ENCODE measurements at places on chromosomes 11 and 22.

DNA sequence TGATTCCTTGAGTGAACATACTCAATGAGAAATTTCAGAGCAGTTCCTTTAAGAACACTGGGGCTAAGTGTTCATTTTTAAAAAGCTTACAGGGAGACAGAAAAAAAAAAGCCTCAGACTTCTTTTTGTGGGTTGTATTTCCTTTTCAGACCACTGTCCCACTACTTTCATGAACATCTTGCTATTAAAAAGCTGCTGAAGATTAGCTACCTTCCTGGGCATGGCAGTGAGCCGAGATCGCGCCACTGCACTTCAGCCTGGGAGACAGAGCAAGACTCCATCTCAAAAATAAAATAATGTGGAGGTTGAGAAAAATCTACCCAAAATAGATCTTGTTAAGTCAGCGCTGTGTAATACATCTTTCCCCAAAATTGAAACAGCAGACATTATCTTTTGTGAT, 10.8 kb downstream of the TRAF6 start:
- no peak for DNase-seq

DNA sequence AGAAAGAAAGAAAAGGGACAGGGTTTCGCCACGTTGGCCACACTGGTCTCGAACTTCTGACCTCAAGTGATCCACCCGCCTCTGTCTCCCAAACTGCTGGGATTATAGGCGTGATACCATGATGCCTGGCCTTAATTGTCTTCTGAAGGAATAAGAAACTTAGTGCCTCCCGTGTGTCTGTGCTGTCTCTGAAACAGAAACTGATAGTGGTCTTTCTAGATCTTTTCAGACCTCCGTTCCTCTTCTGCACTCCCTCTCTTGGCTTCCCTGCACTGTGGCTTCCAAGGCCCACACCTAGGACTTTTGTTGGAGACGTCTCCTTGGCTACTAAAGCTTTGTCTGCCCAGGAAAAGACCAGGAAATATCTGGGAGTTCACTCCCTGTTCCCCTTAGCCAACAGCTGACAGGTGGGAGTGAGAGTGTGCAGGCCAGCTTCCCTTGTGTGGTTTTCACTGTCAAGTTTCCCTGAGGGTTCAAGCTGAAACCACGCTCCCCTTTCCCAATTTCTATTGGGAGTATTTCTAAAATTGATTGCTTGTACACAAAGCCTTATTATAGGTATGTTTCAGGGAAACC, 10.1 kb upstream of the HTR3B start:
- DNase-seq: no peak

- DNase-seq: no peak
These were observed 35.7 kb upstream of the NNMT start for GRCh38 chr11:114260483-114260882.

DNA sequence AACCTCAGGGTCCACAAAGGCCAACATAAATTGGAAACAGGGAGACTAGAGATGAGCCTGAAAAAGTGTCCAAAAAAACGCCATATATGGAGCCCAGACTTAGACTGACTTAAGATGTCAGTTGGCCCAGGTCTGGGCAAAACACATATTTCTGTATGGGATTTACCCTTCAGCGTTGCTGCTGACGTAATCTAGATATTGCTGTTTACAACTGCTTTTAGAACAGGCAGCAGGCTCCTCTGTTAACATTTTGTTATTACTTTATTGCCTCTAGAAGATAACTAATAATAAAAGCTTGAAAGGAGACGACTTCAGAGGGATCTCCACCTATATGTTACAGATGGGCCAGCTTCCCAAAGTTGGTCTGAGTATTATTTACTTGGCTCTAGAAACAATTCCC, 8.7 kb downstream of the ME3 start:
- no peak for DNase-seq

GRCh38 chr22:41828516-41828915, 4.4 kb upstream of the SREBF2 start:
- DNase-seq: no peak

GRCh38 chr11:27976262-27976661, 131.7 kb downstream of the KIF18A start:
- no peak for DNase-seq

DNA sequence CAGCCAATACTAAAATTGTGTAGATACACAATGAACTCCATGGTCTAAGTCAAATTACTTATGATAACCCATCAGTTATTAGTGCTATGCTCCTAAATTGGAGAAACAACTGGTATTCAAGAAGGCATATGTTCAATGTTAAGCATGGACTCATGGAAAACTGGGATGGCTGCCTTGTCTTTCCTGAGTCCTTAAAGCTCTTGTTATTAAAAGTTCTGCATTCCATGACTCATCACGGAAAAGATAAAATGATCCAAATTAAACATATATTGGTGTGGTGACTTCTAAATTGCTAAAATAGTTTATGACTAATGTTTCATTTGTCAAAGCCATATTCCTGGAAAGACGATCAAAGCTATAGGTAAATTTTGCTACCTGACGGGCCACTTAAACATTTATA, 9.4 kb upstream of the EI24 start:
- DNase-seq: no peak

- DNase-seq: no peak
These were observed 753.6 kb downstream of the JRKL start for GRCh38 chr11:97143463-97143862.

GRCh38 chr22:48210198-48210580, 1447.7 kb downstream of the TBC1D22A start:
- no peak for DNase-seq

DNA sequence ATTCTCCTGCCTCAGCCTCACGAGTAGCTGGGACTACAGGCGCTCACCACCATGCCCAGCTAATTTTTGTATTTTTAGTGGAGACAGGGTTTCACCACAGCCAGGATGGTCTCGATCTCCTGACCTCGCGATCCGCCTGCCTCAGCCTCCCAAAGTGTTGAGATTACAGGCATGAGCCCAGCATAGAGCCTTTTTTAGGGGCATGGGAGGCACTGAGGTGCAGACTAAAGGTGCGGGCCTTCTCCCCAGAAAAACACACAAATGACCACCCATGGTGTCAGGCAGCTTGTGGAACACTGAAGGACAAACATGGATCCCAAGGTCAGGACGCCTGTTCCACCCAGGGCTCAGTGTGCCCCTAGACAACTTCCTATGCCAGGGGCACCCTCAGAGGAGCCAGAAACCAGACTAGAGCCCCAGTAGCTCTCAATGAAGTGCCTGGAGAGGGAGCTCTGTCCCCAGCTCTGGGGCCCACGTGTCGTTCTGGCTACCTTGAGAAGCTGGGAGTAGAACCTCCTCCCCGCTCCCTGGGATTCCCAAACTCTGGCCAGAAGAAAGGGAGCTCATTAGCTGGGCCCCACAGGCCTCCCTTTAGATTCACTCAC, 21.2 kb upstream of the CD5 start:
- no peak for DNase-seq

GRCh38 chr11:115159207-115159606, 345.0 kb downstream of the CADM1 start:
- no peak for DNase-seq

DNA sequence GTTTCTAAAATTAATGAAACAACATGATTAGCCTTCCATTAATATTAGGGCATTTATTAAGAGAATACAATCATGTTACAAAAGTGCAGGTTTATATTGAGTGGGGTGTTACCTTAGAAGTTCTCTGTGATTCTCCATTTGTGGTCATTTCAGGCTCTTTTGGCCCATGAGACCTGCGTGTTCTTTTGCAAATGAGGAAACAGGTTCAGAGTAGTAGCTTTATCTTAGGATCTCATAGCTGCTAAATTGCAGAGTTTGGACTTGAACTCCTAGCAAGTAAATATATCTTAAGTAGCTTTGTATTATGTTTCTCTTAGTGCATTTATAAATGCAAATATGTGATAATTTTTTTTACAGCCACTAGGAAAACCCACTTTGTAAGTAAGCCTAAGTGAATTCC, 18.3 kb downstream of the FAR1 start:
- no peak for DNase-seq

DNA sequence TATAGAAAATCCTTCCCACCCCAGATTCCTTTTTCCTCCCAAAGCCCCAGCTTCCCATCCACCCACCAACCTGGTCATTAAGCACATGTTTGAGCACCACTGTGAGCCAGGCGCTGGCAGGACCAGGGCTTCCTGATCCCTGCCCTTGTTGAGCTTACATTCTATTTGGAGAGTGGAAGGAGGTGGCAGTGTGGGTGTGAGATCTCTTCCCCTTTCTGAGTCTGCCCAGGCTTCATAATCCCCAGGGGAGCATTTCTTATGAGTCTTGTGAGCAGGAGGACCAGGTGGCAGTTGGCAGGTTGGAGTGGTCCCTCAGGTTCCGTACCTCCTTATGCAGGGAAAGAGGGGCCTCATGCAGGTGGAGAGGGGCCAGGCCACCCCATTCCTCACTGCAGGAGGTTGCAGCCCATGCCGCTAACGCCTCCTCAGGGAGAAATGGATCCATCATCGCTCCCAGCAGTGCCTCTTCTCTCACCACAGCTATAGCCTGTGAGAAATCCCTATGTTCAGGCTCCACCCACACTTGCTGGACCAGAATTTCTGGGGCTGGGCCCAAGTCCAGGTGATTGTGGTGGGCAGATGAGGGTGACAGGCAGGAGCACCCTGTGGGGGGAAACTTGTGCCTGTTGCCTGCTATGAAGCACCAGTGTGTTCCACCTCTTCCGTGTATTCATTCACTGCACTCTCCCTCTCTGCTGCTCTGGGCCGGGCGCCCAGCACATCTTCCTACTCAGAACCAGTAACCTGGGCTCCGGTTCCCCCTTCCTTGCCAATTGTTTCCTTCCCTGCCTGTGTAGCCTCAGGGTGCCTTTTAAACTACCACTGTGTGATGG, 23.5 kb downstream of the UBE2L3 start:
- DNase-seq: no peak

DNA sequence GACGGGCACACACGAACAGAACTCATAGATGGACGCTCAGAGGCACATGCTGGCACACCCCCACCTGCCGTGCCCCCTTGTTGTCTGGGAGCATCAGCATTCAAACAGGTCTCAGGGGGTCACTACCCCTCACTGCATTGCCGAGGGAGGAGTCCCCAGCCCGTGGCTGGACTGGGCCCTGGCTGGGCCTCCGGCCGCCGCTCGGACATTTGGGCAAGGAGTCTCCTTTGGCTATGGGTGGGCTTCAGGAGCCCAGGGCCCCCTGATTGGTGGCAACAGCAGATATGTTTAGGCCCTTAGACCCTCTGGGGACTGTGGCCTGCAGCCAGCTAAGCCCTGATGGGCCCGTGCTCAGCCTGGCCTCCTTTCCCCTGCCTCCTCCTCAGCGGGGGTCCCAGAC, 41.9 kb downstream of the FLRT1 start:
- DNase-seq: no peak

DNA sequence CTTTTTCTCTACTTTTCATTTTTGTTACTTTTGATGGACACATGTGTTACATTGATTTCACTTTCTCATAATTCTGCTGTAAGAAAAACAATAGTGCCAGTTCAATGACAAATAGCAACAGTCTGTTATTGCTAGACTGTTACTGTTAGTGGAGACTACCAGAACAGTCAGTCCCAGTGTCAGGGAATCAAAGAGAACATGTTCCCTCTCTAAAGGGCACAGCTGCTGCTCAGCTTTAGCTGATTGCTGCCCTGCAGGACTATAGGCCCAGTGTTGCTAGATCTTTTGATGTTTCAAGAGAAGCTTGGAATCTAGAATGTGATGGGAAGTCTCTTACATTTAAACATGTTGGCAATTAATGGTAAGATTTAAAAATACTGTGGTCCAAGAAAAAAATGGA, 3.4 kb downstream of the BIRC3 start:
- no peak for DNase-seq

DNA sequence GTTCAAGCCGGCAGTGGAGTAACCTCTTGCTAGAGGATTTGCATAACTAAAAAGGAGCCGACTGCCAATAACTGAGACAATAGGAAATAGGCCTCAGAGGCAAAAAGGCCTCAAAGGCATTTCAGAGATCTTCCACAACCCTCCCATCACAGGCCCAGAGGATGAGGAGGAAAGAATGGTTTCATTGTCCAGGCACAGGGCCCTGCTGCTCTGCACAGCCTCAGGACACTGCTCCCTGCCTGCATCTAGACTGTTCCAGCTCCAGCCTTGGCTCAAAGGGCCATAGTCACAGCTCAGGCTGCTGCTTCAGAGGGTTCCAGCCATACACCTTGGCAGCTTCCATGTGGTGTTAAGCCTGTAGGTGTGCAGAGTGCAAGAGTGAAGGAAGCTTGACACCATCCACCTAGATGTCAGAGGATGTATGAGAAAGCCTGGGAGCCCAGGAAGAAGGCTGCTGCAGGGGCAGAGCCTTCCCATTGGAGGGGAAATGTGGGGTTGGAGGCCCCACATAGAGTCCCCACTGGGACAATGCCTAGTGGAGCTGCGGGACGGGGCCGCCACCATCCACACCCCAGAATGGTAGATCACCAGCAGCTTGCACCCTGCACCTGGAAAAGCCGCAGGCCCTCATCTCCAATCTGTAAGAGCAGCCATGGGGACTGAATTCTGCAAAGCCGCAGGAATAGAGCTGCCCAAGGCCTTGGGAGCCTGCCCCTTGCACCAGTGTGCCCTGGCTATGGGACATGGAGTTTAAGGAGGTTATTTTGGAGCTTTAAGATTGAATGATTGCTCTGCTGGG, 8.2 kb upstream of the LRP5 start:
- DNase-seq: no peak

DNA sequence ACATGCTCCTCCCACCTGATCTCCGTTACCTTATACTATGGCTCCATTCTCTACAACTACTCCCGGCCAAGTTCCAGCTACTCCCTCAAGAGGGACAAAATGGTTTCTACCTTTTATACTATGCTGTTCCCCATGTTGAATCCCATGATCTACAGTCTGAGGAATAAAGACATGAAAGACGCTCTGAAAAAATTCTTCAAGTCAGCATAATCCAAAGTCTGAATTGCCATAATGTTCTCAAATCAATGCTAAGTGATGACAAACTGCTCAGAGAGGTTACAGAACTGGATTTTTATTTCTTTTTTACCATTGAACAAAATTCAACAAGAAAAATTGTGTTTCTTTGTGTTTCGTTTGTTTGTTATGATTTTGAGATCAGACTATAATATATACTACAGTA, 7.6 kb downstream of the OR9G4 start:
- DNase-seq: no peak

DNA sequence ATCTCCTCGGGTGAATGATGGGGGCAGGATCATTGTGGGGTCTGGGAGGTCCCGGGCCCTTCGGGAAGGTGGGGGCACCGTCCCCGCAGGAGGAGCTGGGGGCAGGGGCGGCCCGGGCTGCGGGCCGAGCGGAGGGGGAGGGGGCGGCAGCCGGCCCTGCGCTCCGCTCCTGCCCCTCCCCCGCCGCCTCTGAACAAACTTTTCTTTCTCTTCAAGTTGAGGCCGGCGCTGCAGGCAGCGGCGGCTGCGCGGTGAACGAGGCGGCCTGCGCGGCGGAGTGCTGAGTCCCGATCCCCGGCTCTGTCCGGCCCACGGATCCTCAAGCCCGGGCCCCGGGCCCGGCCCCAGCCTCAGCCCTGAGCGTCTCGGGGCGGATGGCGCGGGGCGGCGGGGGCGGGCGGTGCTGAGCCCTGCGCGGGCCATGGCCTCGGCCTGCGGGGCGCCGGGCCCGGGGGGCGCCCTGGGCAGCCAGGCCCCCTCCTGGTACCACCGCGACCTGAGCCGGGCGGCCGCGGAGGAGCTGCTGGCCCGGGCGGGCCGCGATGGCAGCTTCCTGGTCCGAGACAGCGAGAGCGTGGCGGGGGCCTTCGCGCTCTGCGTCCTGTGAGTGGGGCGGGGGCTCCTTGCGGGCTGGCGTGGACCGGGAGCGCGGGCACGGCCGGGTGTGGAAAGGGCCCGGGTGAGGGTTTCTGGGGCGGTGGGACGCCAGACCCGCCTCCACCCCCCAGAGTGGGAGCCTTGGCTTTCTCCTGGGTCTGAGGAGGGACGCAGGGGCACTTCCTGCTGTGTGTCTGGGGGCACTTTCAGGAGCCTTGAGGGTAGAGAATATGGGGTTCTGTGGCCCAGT, at the start of gene INPPL1:
Gene INPPL1, plus strand, starts transcription at position 204 of the 847 bp plus-strand sequence. Its CDS starts 218 bp downstream, at position 422.
- peak; percentile 23 for DNase-seq

GRCh38 chr11:22681281-22681812, 14.9 kb downstream of the GAS2 start:
- DNase-seq: no peak
